Neuronal stem cell (in vitro differentiated cells): ENCODE measurements at places on chromosomes 7 and 10.

DNA sequence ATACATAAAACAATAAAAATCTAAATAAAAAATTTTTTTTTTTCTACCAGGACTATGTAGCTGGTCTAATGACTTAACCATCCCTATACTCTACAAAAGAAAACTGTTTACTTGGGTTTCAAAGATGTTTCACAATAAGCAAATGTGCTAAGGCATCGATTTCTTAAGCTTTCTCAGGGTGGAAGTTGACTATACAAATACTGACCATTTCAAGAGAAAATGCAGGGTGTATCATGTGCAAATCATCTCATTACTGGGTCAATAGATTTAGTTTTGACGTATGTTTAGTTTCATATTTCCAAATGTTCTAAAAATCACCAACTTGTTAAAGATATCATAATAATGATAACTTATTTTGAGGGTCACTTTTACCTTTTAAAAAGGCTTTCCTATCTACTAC is 7.5 kb downstream of the NRP1 start:
- DNase-seq = no peak

GRCh38 chr10:11165591-11166543 is 148.2 kb downstream of the CELF2 start:
- peak; percentile 51 for DNase-seq

DNA sequence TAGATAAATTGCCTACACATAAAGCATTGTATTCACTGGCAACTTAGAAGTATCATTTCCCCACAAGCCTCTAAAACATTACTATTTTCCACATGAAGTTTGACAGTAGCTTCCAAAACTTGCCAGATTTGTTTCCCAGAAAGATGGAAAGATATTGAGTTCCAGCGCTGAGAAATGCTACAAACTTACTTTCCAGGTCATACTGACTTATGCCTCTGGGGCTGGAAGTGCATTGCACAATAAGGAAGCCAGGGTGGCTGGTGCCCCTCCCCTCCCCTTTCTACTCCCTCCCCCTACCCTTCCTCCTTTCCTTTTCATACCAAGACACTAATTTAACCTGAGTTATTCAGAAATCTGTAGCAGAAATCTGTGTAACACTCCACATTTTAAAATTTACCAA is 212.6 kb downstream of the WDR37 start:
- no peak for DNase-seq

DNA sequence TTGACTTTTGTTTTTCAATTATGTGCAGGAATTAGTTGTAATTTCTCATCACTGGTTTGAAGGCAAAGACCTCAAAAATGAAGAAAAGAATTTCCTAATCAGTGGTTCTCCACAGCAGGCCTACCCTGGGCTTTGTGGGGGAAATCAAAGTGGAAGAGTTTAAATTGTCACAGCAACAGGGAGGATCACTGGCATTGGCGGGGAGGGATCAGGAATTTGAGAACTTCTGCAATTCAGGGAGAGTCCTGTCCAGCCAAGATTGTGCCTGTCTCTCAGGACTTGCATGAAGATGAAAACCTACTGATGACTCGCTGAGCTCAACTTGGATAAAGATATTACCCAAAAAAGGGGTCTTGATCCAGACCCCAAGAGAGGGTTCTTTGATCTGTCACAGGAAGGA is 70.1 kb downstream of the HACD1 start:
- DNase-seq = no peak

DNA sequence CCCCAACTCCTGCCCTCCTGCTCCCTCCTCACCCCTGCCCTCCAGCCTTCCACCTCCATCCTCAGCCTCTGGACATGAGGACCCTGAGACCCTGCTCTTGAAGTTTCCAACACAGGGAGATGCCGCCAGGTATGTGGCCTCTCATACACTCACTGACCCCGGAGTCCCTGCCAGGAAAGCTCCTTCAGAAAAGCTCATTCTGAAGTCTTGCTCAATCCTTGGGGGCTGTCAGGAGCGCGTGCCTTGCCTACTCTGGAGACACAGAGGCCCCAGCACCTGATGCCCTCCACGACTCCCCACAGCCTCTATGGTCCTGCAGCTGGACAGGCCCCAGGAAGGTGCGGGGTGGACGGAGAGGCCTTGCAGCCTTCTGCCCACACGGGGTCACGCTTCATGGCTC is 11.0 kb downstream of the NUDT1 start:
- no peak for DNase-seq

GRCh38 chr7:27158436-27159265 is 2.2 kb upstream of the HOXA7 start:
- no peak for DNase-seq

DNA sequence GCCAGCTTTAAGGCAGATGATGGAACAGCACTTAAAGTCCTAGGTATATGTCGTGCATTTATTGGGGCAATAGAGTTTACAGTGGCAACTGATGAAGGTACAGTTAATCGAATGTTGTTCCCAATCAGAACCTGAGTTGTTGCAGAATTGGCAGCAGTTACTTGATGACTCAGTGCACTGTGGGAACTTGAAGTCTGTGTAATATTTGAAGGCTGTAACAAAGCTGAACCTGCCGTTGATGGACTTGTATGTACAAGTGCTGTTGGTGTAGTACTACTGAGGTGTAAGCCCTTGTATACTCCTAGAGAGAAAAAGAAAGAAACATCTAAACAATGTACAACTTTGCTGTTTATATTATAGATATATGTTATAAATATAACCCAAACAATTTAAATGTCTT is 75.3 kb downstream of the EPC1 start:
- no peak for DNase-seq

- DNase-seq = no peak
Observed at GRCh38 chr7:1081931-1082401, 5.9 kb upstream of the GPER1 start.

DNA sequence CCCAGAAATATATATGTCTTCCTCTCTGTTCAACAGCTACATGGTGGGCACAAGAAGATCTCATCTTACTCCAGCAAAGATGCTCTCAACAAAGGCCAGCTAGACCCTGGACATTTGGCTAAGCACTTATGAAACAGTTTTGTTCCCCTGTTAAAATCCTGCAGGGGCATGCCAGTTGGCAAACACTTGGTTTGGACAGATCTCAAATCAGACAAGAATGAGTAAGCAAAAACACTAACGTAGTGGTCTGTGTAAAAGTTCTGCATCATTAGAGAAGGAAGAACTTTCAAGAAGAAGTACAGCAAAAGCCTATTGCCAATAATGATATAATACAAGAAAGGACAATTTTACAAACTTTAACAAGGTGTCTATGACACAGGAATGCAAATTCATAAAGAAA is 125.6 kb downstream of the CALN1 start:
- DNase-seq = no peak

DNA sequence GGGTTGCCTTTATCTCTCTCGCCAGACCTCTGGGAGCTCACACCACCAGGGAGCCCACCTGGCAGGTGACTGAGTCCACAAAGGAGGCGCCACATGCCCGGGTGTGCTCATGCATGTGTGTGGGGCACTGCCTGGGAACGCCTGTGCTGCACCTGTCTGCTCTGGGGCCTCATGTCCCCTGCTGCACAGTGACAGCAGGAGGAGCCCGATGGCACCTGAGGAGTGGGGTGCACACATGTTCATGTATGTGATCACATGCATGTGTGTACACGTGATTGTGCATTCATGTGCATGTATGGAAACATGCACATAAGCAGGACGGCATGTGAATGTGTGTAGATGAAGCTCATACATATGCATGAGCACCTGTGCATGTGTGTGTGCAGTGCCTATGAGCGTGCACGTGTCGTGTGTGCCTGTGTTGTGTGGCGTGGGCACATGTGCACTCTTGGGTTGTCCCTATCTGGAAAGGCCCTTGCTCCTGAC is 22.0 kb downstream of the YKT6 start:
- DNase-seq = no peak

GRCh38 chr10:11164803-11165590 is 147.3 kb downstream of the CELF2 start:
- peak; percentile 74 for DNase-seq

DNA sequence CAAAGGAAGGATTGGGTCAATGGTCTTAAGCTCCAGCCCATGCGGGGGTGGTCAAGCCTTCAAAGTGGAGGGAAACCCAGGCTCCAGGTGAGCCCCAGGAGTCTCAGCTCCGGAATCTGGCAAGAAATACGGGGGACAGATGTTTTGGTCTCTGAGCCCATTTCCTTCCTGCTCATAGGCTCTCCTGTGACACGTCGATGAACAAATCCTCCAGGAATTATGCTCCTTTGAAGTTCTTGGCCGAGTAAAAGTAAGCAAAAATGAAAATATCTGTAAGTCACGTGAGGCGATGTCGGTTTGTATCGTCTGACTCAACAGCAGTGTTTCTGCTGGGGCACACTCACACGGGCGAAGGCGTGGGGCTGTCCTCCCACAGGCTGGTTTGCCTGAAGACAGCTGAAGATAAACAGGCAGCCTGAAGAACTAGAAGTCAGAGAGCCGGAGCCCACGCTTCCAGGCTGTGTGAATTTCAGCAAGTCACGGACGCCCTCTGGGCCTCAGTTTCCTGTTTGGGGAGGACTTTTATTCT is 52.6 kb upstream of the SMNDC1 start:
- DNase-seq = no peak

DNA sequence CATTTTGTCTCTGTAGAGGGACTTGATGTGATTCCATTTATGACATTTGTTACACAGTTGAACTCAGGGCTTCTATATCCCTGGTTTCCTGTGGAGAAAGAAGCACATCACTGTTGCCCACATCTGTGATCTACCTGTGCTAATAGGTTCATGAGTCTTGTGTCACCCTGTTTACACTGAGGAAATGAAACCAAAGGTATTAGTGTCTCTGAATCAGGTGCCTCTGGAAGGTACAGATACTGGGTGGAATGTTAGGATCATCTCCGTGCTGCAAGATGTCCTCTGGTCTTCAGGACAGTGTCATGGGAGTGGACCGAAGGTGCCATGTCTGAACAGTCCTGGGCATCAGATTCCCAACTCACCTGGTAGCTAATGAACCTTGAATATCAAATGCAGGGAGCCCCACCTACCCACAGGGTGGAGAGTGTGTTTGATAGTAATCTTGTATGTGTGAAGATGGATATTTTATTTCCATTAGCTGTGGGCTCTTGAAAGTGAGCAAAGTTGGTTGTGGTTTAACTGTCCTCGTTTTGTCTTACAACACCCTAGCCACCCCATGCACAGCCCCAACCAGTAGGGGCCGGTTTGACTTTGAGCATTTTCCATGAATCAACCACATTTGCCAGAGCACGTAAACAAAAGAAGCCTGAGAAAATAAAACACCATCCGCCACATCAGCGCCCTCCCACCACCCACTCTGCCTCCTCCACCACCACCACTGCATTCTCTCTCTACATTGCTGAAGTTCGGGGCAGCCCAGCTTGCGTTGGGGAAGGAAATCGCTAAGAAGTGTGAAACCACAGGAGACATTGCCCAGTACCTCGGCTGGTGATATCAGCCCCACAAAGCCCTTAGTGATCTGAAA is 40.7 kb downstream of the TARP start:
- DNase-seq = no peak

DNA sequence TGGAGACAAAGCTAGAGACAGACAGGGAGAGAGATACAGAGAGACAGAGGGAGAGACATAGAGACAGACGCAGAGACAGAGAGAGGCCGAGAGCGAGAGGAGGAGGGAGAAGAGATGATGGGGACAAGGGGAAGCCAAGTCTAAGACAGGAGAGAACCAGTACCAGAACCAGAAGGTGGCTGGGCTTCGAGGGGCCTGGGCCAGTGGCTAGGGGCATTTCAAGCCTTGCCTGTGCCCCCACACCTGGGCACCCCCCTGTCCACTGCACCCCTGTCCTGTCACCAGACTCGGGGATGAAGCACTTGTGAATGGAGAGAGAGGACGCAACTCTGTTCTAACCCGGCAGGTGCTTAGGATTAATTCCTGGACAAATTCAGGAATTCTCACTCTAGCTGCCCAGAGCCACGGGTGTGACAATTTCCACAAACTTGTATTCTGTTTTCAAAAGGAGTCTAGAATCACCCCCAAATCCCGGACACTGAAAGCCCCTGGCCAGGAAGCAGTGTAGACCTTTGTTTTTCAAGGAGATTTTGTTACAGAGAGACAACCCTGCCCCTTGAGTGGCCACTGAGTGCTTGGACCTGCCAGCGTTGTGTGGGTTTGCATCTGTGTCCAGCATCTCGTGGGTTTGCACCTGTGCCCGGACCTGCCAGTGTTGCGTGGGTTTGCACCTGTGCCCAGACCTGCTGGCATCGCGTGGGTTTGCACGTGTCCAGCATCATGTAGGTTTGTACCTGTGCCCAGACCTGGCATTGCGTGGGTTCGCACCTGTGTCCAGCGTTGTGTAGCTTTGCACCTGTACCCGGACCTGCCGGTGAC is 157.3 kb downstream of the WDR37 start:
- no peak for DNase-seq

DNA sequence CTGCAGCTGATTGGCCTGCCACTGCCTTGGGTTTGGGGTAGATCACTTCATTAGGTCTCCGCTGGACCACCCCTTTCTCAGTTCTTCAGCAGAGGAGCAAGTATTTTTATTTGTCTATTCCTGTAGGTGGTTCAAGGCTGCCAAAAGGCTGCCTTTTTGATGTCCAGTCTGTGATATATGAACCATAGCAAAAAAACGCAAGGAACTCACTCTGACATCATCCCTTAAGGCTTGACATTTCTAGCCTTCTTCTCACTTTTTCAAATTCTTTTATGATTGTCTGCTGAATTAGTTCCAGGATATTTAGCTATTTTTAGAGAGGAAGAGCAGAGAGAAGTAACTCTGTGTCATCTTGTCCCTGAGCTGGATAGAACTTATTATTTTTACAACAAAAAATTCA is 269.2 kb downstream of the BAMBI start:
- DNase-seq = no peak

DNA sequence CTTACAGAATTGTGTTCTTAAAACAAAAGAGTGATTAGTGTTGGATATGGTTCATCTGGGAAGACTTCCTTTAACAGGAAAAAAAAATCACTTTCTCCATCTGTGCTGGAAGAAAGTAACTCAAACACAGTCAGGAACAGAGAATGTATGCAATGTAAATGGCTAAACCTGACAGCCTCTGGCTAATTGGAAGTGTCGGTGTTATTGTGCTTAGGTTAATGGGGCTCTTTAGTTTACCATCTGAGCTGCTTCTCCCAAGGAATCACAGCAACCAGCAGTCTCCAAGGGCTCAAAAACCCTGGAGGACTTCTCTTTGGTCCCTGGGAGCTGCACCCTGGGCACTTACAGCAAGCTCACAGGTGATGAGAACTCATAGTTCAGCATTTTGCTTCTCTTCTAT is 724.5 kb downstream of the LRMDA start:
- no peak for DNase-seq
